NCI-H446 (cell line): ENCODE measurements at places on chromosomes 6 and 20.
A peak's percentile ranks its signal among the peaks of the same experiment; 100 is the strongest.

GRCh38 chr6:46781478-46782378 lies 11.5 kb upstream of the MEP1A start:
- DNase-seq = peak; percentile 61

DNA sequence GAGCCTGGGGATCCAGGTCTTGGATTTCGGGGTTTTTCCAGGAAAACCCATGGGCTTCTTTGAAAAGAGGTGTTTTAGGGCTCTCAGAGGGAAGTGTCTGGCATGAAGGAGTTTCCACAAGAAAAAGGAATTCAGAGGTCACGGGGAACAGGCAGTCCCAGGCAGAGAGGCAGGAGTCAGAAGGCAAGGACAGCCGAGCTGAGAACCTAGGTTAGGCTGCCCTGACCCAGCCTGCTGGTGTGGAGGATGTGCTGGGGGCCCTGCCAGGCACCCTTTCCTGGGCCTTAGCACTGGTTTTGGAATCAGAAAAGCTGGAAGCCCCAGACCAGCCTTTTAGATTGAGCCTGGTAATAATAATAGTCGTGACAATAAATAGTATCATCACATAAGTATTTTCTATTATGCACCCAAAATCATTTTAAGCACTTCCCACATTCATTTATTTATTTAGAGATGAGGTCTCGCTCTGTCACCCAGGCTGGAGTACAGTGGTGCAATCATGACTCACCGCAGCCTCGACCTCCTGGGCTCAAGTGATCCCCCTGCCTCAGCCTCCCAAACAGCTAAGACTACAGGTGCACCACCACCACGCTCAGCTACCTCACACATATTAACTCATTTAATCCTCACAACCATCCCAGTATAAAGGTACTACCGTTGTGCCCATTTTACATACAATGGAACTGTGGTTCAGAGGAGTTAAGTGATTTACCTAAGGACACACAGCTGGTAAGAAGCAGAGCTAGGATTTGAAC lies 19.9 kb downstream of the TGM2 start:
- no peak for DNase-seq

DNA sequence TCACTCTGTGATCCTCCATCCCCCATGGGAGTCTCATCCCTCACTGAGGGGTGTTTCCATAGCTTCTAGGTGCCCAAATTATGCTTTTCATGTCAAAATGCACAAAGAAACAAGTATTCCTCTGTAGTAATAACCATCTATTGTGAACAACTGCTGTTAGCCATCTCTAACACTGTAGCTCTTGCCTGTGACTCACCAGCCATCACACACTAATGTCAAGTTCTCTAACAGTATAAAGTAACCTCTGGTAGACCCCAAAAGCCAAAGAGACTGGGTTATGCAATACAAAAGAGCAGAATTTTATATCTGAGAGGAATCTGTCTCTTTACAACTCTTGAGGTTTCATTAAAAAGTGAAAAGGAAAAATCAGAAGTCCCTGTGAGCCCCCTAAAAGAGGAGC lies 25.4 kb upstream of the IYD start:
- DNase-seq = no peak

DNA sequence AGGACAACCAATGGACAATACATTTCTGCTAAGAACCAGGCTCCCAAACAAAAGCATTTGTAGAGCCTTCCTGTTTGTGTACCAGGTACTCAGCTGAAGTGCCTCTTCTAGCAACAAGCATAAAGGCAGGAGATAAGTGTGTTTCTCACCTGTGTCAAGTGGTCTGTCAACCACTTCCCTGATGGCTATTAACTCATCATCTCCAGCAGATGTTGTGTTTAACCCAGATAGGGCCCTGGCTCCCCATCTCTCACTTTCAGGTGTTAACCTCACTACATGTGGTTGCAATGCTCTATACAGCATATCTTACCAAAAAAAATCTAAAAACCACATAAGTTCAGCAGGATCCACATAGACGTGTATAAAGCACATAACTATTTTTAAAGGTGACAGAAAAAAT lies 9.6 kb upstream of the IL17A start:
- DNase-seq = no peak

DNA sequence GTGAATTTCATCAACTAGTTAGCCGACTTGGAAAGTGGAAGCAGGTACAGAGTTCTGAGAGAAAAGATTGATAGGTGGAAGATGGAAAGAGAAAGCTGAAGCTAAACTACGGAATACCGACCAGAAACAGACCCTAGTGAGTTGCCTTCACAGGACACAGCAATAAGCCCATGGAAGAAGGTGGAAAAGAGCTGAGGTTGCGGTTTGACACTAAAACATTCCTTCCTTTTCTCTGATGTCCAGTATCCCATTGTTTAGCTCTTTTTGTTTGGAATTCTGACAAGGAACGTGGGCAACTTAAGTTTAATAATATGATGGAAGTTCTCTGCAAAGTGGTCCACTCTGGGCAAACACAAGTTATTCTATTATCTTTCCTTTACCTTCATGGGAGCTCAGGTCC lies 110.1 kb upstream of the ADTRP start:
- no peak for DNase-seq

GRCh38 chr6:155578251-155578650 lies 122.6 kb upstream of the NOX3 start:
- no peak for DNase-seq

DNA sequence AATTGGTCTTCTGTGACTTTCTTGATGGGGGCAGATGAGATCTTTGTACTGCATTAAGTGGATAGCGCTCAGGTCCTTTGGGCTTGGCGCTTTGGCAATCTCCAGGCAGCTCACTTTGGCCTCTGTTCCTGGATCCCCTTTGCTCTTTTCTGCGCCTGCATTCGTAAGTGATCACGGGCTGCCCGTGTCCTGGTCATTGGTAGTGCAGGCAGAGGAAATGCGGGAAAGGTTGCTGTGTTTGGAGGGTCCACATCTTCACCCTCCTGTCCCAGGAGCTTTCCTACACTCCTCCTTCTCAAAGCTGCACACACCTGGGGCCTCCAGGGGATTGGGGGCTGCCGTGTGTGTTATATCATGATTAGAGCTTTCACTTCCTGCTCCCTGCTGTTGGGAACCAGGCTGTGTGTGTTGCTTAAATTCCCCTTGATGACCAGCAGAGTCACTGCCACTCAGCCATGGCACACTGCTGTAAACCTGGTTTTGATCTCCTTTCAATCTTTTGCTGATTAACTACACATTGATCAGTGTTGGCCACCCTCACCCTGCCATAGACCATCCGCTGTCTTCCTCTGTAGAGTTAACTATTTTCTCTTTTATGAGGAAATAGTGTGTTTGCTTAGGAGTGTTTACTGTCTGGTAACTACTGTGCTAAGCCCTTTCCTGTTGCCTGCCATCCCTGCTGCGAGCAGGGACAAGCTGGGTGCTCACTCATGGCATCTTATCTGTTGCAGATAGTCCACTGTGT lies 13.0 kb upstream of the SNHG17 start:
- DNase-seq = no peak

DNA sequence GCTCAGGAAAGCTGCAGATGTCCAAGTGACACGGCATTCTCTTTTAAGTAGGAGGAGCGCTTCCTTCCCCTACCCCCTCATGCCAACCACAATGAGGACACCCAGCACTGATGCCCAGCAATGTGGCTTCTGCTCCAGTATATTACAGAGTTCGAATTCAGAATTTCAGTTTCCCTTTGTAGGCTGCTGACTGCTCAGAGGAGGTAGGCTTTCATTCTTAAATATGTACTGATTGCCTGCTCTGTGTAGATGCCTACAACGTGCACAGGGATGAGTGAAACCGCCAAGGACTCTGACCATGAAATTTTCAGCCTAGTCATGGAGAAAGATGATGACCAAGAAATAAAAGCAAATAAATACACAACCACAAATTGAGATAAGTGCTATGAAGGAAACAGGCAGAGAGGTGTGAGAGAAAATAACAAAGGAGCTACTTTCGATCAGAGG lies 50.9 kb upstream of the TNFAIP3 start:
- no peak for DNase-seq

- DNase-seq = no peak
These were observed 29.7 kb upstream of the TMEM217 start for GRCh38 chr6:37287519-37288157.

DNA sequence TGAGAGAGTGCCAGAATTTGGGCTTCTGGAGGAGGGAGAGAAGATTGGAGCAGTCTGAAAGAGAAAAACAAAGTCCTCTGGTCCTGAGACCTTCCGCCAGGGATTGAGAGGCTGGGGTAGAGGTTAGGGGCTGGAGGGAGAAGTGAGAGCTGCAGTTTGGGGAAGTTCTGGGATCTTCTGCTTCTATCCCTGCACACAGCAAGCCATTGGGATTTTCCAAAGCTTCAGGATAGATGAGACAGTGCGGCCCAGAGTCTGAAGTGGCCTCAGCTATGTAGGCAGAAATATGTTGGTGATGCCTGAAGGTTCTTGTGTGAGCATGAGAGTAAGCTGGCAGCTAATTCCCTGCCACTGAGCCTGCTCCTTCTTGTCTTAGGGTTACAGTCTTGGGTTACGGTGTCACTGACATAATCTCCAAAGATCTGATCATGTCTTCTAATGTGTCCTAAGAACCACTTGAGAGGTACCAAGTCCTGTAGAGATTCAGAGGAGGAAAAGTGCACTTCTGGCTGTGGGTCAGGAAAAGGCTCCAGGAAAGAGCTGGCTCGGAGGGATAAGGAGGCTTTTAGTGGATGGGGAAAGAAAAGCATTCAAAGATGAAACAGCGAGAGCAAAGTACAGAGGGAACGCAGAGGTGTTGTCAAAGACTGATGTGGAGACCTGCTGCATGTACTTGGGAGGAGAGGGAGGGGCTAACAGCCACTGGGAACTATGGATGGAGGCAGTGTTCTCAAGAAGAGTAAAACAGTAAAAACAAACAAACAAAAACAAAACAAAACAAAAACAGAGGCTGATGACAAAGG lies 131.1 kb upstream of the MYLIP start:
- DNase-seq = no peak

- DNase-seq = no peak
These were observed 108.4 kb upstream of the PRSS16 start for GRCh38 chr6:27138837-27139755.

- no peak for DNase-seq
These were observed 467.3 kb upstream of the IRAK1BP1 start for GRCh38 chr6:78400076-78400475.

GRCh38 chr20:36777576-36777975 lies 4.0 kb upstream of the DSN1 start:
- peak; percentile 66 for DNase-seq

DNA sequence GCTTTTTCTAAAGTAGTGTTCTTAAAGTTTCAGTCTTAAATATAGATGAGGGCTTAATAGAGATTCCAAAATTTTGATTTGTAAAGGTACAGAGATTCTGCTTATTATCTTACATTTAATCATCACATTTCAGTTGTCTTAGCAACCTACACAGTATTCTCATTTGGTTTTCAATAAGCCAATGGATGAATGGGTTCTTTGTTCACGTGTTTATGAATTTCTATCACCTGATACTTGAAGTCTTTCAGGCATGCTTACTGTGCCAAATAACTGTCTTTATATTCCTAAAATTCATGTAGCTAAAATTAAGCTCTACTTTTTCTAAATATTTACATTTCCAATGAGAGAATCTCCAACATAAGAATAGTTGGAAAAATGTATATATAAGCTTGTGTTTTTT lies 152.7 kb downstream of the EYA4 start:
- no peak for DNase-seq

DNA sequence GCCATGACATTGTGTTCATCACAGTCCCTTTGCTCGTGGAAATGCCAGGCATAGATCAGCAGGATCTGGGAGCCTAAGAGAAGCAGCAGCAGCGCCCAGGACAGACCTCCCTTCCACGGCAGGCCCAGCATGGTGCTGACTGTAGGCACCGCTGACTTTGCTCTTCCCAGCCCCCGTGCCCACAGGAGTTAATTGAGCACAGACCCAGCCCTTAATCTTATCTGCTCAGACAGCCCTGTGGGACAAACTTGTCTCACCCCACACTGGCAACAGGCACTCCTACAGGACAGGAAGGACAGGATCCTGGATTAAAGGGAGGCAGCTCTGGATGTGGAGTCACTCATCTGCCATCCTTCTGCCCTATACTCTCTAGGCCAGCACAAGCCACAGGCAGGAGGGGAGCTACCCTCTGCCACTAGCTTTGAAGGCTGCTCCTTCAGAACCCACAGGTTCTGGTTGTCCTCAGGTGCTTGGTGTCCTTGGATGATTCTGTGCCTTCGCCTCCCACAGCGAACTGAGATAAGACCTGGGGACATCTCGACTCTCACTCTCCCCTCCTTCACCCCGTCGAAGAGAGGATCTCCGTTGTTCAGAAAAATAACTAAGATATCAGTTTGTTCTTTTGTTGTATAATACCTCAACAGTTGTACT lies at the start of gene CST9L:
Gene CST9L (minus strand): TSS at position 165 of the 651 bp plus-strand sequence. CDS start 34 bp downstream, at position 131.
- DNase-seq = no peak

GRCh38 chr6:107532706-107533105 lies 42.8 kb downstream of the SOBP start:
- DNase-seq = no peak

DNA sequence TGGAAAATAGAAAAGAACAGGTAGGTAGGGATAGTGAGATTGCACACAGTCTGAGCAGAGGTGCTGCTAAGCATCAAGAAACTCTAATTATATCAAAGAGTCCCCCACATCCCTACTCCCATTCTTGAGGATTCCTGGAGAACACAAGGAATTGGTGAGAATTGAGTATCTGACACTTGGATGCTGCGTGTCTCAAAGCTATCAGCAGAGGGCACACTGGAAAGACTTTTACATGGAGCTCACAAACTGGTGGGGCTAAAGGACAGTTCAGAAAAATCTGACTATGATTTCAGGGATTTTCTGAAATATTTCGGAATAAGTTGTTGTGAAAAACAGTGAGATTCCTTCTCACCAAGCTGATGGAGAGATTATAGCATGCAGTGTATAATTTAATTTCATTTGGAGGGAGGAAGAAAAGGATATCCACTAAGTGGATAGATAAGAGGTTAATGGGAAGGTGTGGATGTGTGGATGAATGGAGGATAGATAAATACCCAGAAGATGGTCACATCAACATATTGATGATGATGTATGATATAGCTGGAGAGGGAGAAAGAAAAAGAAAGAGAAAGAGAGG lies 215.4 kb upstream of the DEFB112 start:
- no peak for DNase-seq
